Activated CD8-positive, alpha-beta memory T cell treated with anti-CD3 and anti-CD28 coated beads for 1 hour (primary cell): ENCODE measurements at places on chromosomes 1 and 21.

GRCh38 chr1:15834406-15835204 lies 12.9 kb upstream of the SPEN start:
- DNase-seq, result peak; percentile 79

DNA sequence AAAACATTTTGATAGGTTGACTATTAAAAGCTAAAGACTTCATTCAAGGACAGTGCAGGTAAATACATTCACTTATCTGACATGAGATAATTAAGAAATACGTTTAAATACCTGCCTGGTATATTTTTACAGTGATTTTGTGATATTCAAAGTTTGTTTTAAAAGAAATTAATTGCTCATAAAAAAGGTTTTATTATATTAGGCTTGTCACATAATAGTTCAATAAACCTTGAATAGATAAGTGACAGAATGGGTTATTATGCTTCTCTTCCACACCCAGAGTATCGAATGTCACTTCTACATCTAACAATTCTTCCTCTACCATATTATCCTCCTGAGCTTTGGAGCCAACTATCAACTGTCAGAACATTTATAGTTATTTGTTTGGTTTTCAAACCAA lies 60.0 kb downstream of the LTN1 start:
- DNase-seq, result no peak

GRCh38 chr21:38356883-38357625 lies 100.3 kb downstream of the KCNJ15 start:
- no peak for DNase-seq

DNA sequence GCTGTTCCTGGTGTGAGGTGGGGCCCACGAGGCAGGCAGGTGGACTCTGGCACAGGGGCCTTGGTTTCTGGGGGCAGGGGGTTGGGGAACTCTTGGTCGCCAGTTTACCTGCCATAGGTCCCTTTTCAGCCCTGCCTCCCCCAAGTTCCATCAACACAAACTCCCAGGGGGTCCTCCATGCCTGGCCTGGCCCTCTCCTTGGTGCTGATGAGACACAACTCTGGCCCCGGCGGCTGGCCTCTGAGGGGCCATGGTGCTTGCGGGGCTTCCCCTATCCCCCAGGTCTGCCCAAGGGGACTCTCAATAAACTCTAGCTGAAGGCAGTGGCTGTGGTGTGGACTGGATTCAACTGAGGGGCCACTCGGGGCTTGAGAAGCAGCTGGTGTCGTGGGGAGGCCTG lies 16.0 kb downstream of the HTR6 start:
- no peak for DNase-seq

- DNase-seq, result no peak
Observed at GRCh38 chr1:180956028-180956640, 43.4 kb downstream of the KIAA1614 start.

GRCh38 chr1:65207317-65207716 lies 59.3 kb downstream of the AK4 start:
- no peak for DNase-seq
